Left renal pelvis (tissue), 4 donors: ENCODE measurements at places on chromosomes 13 and 19.

GRCh38 chr19:30504272-30504671 lies 132.1 kb downstream of the ZNF536 start:
- DNase-seq, result no peak

GRCh38 chr19:10899151-10899653 lies 27.8 kb downstream of the CARM1 start:
- DNase-seq, result no peak

- DNase-seq, result no peak
These were observed 102.0 kb downstream of the DCLK1 start for GRCh38 chr13:36029166-36029565.

DNA sequence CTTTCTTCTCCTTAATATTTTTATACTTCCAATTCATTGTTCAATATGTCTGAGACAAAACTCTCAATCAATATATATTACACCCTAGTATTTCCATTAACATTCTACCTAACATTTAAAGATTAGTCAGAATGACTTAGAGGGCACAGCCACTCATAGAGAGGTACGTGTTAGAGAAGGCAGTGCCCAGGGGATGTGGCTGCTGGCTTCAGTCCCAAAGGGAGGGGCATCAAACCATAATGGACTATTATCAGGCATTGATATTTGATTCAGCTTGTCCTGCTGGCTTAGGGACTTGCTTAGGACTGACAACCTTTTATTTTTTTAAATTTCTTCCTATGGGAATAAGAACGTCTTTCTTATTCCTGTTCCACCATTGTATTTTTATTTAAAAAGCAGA lies 1392.0 kb upstream of the ATXN8OS start:
- DNase-seq, result no peak

DNA sequence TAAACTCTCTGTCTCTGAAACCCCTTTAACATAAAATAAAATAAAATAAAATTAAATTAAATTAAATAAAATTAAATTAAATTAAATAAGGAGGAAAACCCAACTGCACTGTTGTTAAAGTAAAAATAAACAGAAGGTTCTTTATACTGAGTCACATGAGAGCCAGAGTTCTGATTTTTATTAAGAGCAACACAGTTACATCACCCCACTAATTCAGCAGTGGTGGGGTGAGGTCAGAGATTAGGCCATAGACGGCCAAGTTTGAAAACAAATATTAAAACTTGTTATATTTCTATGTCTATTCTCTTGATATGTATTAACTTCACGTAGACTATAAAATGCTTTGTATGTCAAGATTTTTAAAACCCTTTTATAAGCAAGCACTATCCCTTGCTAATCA lies 59.5 kb downstream of the MYCBP2 start:
- DNase-seq, result no peak
